ENCODE measurements at places on chromosomes 1 and 21.

DNA sequence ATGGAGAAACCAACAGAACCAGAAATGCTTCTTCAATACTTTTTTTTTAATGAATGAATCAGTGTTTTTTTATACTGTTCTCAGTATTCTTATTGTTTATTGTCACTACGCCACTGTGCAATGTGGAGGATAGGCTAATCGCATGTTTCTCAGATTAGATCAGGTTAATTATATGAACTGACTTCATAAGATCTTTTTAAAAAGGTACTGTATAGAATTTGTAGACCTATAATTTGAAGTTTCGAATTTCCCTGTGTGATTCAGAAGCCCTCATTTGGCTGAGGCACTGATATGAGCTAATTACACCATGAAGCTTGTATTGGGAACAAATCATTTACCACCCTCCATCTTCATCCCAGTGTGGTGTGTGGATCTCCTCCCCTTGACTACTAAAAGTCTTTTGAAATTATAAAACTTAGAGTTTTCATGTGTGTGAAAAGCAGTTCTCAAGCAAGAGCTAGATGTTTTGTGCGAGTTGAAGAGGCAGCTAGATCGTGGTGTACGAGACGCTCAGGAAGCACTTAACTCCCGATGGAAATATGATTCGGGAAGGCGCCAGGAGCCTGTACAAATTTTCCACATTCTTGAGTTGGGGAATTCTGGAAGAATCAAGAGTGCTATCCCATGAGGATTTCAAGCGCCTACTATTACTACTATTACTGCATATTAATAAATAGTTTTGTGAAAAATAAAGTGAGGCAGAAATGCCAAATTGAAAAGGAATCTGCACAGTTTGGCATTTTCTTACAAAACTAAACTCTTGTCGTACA lies 52.1 kb upstream of the KCNE2 start:
- DNase-seq: no peak

DNA sequence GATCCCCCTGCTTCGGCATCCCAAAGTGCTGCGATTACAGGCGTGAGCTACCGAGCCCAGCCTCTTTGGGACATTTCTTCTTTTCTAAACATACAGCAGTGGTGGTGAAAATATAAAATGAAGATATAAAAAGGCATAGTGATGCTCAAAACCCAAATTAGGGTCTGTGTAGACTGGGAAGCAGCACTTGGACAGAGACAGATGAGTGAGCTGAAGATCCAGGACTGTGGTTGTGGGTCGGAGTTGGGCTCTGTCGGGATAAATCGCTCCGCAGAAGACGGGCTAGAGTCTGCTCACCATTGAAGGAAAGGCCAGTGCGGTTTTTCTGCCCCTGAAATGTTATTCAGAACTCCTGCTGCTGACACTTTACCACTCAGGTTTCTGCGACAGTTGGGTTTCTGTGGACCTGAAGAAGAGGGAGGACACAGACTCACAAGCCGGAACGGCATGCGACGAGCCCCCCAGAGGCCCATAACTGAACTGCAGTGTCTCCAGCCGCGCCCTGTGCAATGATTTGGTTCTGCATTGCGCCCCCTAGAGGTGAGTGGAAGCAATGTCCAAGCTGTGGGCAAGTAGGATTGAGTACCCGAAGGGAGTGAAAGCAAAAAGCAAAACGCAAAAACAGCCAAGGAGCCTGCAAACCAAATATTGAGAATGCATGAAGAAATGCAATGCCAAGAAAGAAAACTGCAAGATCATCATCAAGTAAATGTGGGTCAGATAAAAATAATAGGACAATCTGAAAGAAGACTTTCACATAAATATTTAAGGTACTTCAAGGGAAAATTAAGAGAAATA lies 66.6 kb downstream of the GABPA start:
- DNase-seq: peak; percentile 86

DNA sequence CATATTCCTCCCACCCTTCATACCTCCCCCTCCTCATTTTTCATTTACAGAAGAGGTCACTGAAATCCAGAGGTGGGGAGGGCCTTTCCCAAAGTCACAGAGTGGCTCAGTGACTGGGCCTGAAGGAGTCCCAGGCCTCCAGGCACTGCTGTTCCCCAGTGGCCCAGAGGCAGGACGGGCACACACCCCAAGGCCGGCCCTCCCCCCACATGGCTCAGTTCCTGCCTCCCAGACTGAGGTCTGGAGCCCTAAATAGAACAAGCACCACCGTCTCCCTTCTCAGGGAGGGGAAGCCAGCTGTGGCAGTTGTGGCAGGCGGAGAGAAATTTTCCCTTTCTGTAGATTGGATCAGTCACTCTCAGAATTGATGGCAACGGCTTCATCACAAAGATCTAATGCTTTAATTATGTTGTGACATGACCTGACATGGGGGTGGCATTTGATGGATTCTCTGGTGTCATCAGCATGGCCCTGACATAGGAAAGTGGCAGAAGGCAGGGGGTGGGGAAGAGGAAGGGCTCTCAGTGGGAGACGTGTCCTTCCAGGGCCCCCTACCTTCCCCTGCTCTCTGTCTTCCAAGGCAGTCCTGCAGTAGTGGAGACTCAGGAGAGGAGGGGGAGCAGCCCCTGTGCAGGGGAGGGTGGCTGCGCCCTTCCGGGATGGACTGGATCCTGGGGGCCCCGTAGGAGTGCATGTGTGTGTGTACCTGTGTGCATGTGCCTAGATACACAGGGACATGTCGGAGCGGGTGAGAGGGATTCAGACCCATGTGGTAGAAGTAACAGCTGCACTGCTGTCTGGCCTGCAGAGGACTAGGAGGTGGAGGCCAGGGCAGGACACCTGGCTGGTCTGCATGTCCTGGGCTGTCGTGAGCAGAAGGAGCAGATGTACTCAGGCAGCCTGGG lies 41.2 kb upstream of the FOXO6 start:
- DNase-seq: no peak

GRCh38 chr1:31372051-31372450 lies 825 bp downstream of the FABP3 start:
- DNase-seq: no peak

GRCh38 chr1:45809761-45810160 lies 6.3 kb downstream of the MAST2 start:
- no peak for DNase-seq

GRCh38 chr1:175472464-175472863 lies 270.9 kb downstream of the TNR start:
- DNase-seq: no peak

DNA sequence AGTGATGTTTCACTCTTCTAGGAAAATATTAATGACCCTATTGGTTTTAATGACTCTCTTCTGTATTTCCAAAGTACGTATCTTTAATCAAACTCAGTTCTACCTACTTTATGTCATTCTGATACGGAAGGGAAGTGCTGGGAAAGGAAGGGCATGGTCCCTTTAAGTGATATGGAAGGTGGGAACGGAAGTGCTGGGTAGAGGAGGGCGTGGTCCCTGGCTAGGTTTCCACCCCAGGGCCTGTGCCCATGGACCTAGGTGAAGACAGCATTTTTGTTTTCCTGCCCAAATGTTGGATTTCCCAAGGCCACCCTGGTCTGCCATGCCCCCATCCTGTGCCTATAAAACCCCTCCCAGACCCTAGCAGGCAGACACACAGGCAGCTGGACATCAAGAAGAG lies 24.0 kb downstream of the RGS4 start:
- DNase-seq: no peak

DNA sequence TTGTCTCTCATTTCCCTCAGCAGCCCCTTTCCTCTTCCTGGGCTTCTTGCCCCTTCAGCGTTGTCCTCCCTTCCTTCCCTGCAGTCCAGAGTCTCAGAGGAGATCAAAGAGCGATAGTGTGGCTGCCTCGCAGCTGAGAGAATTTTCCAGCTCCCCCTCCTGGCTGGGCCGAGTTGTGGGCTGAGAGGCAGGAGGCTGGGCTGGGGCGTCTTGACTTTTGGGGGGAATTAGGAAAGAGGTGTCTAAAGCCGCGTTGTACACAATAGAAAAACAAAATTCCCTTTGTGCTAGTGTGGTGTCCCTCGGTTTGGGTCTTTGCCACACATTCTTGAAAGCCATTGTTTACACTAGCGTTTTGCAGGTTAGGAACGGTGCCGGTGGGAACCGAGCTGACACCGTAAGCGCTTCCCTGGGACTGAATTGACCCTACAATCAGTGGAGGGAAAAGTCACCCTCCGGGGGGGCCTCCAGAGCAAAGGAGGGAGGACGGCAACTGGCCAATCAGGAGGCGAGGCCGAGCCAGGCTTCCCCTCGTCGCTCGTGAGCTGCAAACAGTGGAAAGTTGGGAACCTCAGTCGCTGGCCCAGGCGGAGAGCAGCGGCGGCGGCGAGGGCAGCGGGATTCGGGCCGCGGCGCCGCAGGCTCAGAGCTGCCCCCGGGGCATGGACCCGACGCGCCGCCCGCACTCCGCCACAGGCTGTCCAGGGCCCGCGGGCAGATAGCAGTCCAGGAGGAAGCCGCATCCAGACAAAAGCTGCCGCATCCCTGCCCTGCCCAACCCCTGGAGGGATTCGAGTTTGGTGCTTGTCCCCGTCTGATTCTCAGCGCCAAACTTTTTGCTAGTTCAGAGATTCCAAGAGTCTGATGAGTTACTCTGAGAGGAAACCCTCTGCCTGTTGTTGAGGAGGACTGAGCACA lies at the start of gene HMCN1:
TSS of gene HMCN1 (plus strand) at position 574 of the 918 bp plus-strand sequence. CDS start 389 bp downstream, outside the sequence.
- peak; percentile 5 for DNase-seq

DNA sequence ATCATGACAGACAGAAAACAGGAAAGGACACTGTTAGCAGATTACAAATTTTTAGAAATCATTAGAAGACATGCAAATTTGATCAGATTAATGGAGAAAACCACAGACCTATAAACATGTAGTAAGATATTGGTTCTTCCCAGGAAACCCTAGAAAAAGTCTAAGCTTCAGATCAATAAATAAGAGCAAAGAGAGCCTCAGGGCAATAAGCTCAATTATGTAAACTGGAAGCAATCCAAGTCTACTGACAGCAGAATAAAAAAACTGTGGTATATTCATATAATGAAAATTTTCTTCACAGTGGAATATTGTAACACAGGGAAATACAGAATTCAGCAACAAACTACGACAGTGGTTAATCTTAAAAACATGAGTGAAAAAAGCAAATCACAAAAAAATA lies 36.3 kb downstream of the NRDC start:
- DNase-seq: no peak

DNA sequence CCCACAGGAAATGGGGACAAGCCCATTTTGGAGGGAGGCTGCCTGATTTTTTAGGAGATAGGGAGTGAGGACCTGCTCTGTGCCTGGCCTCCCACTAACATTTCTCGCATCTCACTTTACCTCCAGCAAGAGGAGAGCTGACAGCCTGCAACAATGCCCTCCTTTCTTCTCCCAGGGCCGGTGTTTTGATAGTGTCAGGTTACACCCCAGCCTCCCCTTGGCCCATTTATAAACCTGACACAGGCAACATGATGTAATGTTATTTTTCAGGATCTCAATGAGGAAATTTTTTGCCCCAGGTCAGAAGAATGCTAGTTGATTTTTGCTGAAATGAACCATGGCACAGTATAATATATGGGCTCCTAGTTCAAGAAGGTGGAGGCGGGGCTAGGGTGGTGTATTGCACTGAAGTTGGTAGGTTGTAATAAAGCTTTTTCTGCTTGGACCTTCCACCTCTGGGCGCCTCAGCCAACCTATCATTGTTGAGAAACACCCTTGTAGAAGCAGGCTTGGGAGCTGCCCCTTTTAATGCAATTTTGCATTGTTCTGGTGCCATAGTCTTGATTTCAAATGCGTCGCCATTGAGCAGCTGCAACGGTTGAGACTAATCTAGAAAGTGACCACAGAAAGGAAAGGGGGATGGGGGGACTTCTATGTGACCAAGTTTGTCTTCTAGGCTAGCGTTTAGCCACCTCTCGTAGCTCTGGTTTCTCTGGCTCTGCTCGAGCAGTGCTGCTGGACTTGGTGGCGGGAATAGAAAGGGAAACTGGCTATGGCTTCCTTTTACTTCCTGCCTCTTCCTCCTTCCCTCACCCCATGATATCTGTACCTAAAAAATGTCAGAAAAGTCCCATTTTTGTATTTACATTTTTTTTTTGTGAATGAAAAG lies 53.0 kb downstream of the PBX1 start:
- DNase-seq: no peak

- DNase-seq: no peak
These were observed 20.3 kb upstream of the C2CD2 start for GRCh38 chr21:41973861-41974751.

DNA sequence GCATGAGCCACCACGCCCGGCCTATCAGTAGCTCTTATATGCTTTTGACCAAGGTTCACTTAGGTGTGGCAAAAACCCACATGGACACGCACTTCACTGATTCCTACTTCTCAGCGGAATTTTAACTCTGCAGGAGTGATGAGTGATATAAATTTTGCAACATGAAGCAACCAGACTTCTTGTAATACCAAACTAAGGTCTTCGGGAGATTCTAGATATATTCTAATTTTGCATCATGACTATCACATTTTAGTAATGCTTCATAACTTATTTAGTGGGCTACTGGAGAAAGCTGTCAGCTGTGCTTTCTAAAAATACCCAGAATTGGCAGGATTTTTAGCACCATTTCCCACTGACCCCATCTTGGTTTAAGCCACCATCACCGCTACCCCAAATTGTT lies 27.8 kb downstream of the RHCE start:
- DNase-seq: no peak

GRCh38 chr21:39630827-39631226 lies 18.1 kb downstream of the B3GALT5 start:
- no peak for DNase-seq

Data from activated naive CD4-positive, alpha-beta T cell treated with Interleukin-2 at 50 U/mL for 16 hours (primary cell).